ENCODE measurements at places on chromosomes 4 and X.

- DNase-seq = no peak
Observed at GRCh38 chr4:88018466-88018865, 11.0 kb downstream of the PKD2 start.

- DNase-seq = no peak
Observed at GRCh38 chr4:119031218-119031617, 104.4 kb upstream of the MYOZ2 start.

DNA sequence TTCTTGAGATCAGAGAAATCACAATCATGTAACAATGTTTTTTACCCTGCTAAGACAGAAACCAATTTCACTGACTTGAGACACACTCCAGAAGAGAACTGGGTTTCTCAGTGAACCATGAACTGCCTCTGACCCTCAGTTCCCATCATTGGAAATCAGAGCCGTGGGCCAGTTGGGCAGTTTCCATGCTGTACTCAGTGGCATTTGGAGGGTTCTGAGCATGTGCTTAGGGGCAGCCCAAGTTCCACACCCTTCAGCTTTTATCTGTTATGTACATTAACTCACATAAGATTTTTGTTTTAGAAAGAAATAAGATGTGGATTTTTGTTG, 77.9 kb downstream of the BTC start:
- no peak for DNase-seq

DNA sequence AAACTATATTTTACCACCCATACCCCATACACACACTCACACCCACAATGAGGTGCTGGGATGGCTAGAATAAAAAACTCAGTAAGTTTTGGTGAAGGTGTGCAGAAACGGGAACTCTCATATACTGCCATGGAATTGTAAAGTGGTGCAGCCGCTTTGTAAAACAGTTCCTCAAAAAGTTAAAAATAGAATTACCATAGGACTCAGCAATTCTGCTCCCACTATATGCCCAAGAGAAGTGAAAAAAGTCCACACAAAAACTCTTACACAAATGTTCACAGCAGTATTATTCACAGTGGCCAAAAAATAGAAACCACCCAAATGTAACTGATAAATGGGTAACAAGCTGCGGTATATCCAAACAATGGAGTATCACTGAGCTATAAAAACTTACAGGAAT, 6.5 kb downstream of the CENPU start:
- no peak for DNase-seq

- no peak for DNase-seq
Observed at GRCh38 chr4:4779486-4779885, 80.0 kb upstream of the MSX1 start.

DNA sequence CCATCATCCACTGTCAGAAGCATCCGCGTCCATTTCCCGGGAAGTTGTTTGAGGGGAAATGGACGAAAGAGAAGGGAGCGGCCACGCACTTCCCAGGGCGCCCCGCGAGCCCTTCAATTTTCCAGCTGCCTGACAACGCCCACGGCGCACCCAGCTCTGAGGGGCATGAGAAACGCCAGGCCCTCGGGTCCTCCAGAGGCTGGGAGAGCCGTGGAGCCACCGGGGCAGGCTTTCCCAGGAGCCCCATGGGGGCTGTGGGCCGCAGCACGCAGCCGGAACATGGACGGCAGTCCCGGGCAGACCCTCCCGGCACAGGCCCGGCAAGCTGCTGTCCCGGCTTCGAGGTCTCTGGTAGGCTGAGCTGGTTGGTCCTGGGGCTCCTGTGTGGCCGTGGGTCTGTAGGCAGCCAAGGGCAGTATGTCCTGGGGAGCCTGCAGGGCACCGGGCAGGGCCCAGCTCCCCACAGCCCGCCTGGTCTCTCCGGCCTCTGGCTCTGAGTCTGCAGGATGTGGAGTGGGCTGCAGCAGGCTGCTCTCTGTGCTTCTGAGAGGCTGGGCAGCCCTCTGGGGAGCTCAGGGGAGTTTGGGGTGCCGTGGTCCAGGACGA, 115.2 kb downstream of the FAM53A start:
- DNase-seq = no peak

- no peak for DNase-seq
Observed at GRCh38 chr4:158018221-158018830, 154.5 kb downstream of the GASK1B start.

- no peak for DNase-seq
Observed at GRCh38 chrX:124501586-124501985, 155.2 kb downstream of the SH2D1A start.
